ENCODE measurements at places on chromosomes 3 and 15. TPM values are rescaled to one million over a fixed set of nuclear protein-coding genes. Genes with fewer than 3 reads are reported as not detected.

CFAP44 gene
- 18.0 TPM for polyA plus RNA-seq

CTXN2 gene
- polyA plus RNA-seq: not detected

MUSTN1 gene
- polyA plus RNA-seq: not detected

CRYBG3 gene
- polyA plus RNA-seq: 20.3 TPM

RPS27L gene
- polyA plus RNA-seq: 106 TPM

COL8A1 gene
- polyA plus RNA-seq: 7.3 TPM

SAMMSON gene
- not detected for polyA plus RNA-seq

DNA sequence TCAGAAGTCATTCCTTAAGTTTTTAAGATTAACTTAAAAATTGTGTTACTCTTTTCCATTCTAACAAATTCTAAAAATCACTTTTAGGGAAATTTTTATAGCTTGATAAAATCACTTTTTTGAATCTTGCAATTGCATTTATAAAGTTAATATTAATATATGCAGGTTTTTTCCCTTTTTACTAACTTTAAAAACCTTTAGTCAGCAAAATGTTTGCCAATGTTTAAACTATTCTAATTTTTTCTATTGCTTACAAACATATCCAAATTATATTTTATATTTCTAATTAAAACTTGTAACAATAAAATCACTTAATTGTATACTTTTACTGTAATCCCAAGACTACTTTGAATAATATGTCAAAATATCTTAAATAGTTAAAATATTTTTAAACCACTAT, 839.4 kb downstream of the TBL1XR1 start:
- no peak for DNase-seq

DNA sequence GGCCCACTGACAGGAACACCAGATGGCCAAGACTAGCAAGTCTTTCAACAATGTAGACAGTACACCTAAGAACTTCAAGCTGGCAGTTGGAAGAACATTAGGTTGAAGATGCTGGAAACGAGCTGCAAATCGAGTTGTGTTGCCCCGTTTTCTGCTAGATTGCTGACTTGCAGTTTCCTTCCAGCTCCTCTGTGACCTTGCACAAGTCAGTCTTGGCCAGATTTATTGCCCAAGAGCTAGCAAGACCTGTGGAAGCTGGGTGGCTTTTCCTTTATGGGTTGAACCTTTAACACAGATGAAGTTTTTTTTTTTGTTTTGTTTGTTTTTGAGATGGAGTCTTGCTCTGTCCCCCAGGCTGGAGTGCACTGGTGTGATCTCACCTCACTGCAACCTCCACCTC, 2.9 kb upstream of the RBM6 start:
- no peak for DNase-seq

DNA sequence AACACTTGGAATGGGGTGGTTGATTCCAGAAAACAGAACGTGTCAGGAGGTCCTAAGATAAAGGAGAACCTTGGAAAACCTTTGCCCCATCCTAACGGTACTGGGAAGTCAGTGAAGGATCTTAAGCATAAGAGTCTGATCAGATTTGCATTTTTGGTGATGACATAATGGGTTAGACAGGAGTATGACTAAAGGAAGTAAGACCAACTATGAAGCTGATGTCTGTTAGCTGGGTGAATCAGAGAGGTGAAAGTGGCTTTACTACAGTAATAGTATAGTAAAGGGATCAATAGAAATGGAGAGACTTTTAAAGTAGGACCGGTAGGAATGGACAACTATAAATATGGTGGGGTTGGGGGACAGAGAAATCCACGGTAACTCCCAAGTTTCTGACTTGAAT, 12.6 kb downstream of the GTF2A2 start:
- DNase-seq: no peak

- no peak for DNase-seq
Measured at GRCh38 chr3:175526609-175527280, 667.6 kb downstream of the NAALADL2 start.

DNA sequence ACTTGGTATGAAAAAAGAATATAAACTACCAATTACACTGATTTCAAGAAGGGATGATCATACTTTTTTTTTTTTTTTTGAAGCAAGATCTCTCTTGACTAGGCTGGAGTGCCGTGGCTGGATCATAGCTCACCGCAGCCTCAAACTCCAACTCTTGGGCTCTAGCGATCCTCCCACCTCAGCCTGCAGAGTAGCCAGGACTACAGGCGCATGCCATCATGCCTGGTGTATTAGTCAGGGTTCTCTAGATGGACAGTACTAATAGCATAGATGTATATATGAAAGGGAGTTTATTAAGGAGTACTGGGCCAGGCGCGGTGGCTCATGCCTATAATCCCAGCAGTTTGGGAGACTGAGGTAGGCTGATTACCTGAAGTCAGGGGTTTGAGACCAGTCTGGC, 11.5 kb upstream of the SEC11A start:
- no peak for DNase-seq

GRCh38 chr3:63685340-63685739, 32.9 kb downstream of the SNTN start:
- DNase-seq: no peak

GRCh38 chr15:91861223-91861622, 7.7 kb downstream of the SLCO3A1 start:
- no peak for DNase-seq

- DNase-seq: peak; percentile 58
Measured at GRCh38 chr3:100254168-100254777, 6.5 kb upstream of the TBC1D23 start.

DNA sequence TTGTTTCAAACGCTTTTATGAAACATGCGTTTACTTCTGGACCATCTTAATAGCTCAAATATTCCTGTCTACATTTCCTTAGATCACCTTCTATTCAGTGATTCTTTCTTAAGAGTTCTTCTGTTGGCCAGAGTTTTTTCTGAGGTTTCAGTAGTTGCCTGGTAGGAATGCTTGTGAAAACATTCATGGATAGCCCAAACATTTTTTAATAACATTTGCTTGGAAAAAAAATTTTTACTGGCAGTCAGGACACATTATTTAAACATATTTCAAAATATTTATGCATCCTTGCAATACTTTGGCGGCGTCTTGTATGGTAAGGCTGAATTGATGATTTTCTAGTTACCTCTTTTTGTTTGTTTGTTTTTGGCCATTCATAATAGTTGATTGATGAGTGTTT, 47.4 kb upstream of the ZBTB20 start:
- DNase-seq: no peak

DNA sequence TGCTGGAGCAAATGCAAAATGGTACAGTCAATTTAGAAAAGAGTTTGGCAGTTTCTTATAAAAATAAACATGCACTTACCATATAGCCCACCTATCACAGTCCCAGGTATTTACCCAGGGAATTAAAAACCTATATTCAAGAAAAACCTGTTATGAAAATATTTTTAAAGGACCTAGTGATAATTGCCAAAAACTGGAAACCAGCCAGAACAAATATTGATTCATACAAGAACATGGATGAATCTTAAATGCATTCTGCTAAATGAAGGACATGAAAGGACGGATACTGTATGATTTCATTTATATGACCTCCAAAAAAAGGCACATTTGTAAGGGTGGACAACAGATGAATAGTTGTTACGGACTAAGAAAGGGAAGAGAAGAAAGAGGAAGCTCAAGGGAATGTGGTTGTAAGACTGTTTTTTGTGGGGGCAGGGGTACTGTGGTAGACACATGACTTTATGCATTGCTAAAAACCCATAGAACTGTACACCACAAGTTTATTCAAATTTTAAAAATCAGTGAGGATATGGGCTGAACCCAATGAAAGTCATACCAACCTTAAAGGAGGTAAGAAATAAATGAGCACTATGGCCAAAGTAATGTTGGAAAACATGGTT, 61.0 kb downstream of the ZBBX start:
- no peak for DNase-seq

DNA sequence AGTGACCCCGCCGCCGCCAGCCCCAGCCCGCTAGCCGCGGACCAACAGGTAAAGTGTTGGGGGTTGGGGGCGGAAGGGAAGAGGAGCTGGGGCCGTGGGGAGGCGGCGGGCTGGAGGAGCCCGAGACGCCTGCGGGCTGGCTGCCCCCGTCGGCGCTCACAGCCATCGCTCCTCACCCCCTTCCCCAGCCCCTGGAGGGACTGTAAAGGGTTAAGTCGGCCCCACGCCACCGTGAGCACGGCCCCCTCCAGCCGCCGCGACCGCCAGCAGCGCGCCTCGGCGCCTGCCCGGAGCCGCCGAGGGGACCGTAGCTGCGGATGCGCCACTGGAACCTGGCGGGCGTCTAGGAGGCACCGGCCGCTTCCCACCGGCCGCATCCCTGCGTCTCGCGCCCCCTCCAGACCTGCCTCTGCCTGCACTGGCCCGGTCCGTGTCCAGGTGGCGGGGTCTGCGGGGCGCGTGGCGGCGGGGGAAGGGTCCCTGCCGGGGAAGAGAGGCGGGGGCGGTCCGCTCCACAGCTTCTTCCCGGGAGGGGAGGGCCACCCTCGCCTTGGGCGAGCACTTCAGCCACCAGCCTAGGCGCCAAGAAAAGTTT, 522 bp downstream of the MED12L start:
- no peak for DNase-seq

DNA sequence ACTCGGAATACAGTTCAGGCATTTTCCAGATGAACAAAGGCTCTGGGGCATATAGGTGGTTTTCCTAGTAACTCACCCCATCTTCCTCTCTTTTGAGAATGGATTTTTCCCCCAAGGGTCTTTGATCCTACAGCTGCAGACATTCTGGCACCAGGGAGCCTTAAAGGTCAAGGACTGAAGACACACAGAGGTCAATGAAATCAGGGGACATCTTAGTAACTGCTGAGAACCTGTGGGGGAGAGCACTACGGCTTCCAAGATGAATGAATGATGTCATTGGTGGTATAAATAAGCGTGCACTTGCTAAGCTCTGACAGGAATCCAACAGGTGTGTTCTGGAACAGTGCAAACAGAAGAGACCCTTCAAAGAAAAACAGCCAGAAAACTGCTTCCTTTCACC, 36.3 kb downstream of the TMEM212 start:
- DNase-seq: no peak

- no peak for DNase-seq
Measured at GRCh38 chr3:49906073-49906743, 2.5 kb upstream of the MST1R start.

GRCh38 chr3:5347486-5347885, 160.0 kb downstream of the EDEM1 start:
- no peak for DNase-seq

DNA sequence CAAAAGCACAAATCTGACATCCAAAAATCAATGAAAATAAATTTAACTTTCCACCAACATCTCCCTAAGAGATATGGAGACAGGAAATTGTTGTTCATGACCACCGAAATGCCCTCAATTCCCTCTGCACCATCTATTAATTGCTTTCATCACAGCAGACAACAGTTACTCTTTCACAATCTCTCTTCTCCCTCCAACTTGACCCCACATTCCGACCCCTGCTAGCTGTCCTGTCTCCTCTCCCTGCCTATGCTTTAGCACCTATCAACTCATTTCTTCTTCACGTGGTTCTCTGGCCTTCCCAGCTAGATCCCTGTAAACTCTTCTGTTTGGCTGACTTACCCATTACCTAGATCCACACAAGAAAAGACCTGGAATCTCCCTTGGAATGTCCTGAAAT, 173.9 kb upstream of the ADAMTS9 start:
- DNase-seq: no peak

GRCh38 chr3:161163297-161163696, 57.8 kb upstream of the NMD3 start:
- no peak for DNase-seq

GRCh38 chr3:15955968-15956367, 158.2 kb upstream of the ANKRD28 start:
- DNase-seq: no peak

GRCh38 chr15:68100194-68100593, 46.1 kb downstream of the PIAS1 start:
- DNase-seq: no peak

Data from right renal pelvis (tissue), 4 donors.